ENCODE measurements at places on chromosomes 4 and X. TPM values are rescaled to one million over a fixed set of nuclear protein-coding genes. Genes with fewer than 3 reads are reported as not detected.
A peak's percentile ranks its signal among the peaks of the same experiment; 100 is the strongest.

The DRD5 gene
- not detected for total RNA-seq

The ADH1B gene
- not detected for total RNA-seq

The CACNA1F gene
- total RNA-seq, result 0.87 TPM

The RHOXF2B gene
- not detected for total RNA-seq

The FAM149A gene
- 0.44 TPM for total RNA-seq

The LINC00632 gene
- 1.3 TPM for total RNA-seq

The TMEM150C gene
- not detected for total RNA-seq

The BST1 gene
- total RNA-seq, result 0.66 TPM

The HDAC8 gene
- total RNA-seq, result 16.9 TPM

The SYTL4 gene
- not detected for total RNA-seq

The DDIT4L gene
- 0.60 TPM for total RNA-seq

The EVC gene
- total RNA-seq, result 1.5 TPM

DNA sequence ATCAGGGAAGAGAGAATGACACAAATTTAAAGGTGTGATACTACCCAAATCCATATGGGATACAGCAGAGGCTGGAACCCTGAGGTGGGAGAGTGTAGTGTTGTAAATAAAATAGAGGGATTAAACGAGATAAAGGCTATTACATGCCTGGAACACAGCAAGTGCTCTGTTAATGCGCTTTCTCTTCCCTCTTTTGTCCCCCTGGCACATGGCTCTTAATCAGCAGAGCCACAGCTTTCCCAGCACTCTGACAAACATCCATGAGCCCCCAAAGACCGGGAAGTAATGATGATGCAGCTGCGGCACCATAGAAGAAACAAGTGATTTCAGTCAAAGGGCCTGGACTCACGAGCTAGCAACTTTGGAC is 85.9 kb downstream of the RASL11B start:
- no peak for DNase-seq

- DNase-seq, result peak; percentile 78
Observed at GRCh38 chrX:45710081-45710801, 509.6 kb upstream of the DIPK2B start.

GRCh38 chr4:110310795-110311194 is 112.4 kb upstream of the ELOVL6 start:
- no peak for DNase-seq

GRCh38 chr4:2261853-2262144 is at the start of gene MXD4:
TSS of gene MXD4 (minus strand) at chr4:2262109. CDS start at chr4:2261980, 129 bp downstream.
- DNase-seq, result no peak

GRCh38 chr4:107509615-107510014 is 210.4 kb downstream of the PAPSS1 start:
- DNase-seq, result no peak

GRCh38 chr4:53619431-53619830 is 28.1 kb upstream of the LNX1 start:
- DNase-seq, result no peak

GRCh38 chr4:169005453-169006099 is 4.5 kb downstream of the CBR4 start:
- no peak for DNase-seq

DNA sequence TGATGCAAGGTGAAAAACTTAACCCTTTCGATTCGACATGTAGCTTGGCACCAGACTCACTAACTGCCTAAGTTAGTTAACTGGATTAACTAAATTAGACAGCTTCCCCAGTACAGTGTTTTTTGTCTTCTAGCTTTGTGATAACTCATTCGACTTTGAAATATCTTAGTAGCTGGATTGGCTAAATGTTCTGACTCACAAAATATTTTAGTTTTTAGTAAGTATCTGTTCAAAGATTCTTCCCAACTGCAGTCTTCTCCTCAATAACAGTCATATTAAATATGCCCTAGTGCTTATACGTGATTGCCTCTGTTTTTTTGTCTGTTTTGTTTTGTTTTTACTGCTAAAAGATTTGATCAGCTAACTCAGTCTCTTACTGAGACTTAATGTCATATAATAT is 102.9 kb downstream of the KCNIP4 start:
- DNase-seq, result no peak

DNA sequence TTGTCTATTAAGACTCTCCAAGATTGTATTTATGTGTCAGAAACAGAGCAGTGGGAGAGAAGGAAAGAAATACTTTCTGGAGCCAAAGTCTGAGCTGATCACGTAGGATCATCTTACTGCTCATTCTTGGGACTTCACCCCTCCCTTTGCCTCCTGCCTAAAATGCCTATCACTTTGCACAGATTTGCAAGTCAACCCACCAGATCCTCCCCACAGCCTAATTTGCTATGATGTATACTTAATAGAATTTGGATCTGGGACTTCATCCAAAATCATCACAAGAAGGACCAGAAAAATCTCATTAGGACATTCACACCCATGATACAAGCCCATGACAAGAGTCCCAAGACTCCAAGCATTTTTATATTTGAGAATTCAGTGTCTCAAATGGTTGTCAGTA is 290.2 kb downstream of the FBXW7 start:
- no peak for DNase-seq

DNA sequence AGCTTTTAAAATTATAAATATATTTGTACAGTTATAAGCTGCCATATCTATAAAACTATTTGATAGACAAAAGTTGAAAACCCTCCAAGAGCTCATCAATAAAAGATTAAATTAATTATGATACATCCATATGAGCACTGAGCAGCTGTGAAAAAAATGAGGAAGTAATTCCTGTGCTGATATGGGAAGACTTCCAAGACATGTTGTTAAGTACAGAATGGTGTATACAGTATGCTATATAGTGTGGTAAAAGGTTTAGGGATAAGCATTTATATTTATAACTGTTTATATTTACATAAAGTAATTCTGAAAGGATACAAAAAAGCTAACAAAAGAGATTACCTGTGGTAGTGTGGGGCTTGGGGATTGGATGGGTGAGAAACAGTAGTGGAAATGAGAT is 92.8 kb upstream of the BMP2K start:
- no peak for DNase-seq

- no peak for DNase-seq
Observed at GRCh38 chrX:114952696-114953095, 64.7 kb downstream of the IL13RA2 start.

DNA sequence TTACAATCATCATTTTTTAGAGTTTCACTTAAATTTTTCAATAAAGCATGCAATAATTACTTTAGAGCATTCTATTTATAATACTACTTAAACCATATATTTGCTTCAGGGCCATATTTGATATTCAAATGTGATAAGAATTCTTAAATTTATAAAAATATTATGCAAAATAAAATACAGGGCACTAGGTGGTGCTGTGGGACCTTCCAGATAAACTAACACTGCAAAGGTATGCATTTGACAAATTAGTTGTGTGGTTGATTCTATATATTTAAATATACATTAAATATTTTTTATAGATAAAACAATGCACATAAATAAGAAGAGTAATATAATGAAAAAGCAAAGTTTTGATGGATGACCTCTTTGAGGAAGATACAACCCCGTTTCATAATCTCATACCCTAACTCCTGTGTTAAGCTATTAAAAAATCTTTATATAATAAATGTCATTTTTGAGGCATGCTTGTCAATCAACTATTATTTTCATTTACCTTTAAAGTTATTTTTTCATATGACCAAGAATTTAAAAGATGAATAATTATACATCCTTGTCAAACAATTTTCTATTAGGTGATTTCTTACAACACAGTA is 128.4 kb downstream of the REELD1 start:
- peak; percentile 50 for DNase-seq

- no peak for DNase-seq
Observed at GRCh38 chr4:82599336-82599735, 37.5 kb upstream of the TMEM150C start.

DNA sequence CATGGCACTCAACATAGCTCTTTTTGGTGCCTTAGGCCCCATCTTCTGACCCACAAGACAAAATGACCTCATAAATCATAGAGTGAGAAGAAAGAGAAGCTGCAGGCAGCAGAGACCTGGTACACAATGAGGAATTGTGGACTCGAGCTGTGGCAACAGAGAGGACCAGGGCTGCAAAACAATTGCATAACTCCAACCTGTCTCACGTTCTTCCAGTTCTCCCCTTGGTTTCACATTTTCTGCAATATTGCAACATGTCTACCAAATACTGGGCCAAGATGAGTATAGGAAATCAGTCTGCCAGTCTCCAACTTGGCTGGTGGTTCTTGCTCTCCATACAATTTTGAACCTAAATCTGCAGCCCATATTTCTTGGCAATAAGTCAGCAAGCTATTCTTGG is 105.3 kb downstream of the KDR start:
- DNase-seq, result no peak

GRCh38 chrX:69021141-69021960 is 143.9 kb downstream of the PJA1 start:
- no peak for DNase-seq
